Activated T-cell treated with anti-CD3 and anti-CD28 coated beads, Interleukin-2, amount 50 U/mL, for 72 hours (primary cell): ENCODE measurements at places on chromosomes 5 and 9.

GRCh38 chr5:60497706-60498500 is 202.1 kb downstream of the DEPDC1B start:
- no peak for DNase-seq

GRCh38 chr9:81814794-81815464 is 113.3 kb upstream of the SPATA31D4 start:
- DNase-seq = no peak

DNA sequence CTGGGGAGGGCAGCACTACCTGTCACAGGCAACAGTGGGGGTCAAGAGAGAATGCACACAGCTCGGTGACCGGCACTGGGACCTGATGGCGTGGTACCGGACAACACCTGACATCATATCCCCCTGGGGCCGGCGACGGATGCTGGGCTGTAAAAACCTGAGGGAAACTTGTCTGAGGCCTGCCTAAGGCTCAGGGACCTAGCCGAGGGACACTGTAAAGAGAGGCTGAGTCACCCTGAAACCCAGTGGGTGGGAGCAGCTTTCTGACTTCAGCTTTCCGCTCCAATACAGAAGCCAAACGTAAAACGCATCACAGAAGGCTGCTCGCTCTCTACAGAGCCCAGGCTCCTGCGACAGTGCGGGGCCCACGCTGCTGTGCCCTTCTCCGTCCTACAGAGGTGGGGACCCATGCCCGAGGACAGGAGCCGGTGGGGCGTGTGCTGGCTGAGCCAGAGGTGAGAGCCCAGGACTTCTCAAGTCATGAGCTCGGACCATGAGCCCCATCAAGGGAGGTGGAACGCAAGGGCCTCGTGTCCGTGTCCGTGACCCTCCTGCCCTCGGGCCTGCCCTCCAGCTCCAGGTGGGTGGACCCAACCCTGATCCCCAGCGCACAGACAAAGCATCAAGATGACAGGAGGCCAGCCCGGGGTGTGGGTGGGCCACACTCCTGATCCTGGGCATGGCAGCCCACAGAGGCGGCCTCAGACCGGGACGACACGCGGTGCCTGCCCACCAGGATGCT is 5.3 kb downstream of the RALGDS start:
- DNase-seq = peak; percentile 83

- DNase-seq = no peak
Observed at GRCh38 chr5:116844015-116844414, 269.4 kb upstream of the SEMA6A start.

GRCh38 chr5:33153831-33154230 is 286.9 kb upstream of the TARS1 start:
- no peak for DNase-seq

GRCh38 chr9:6644346-6645104 is 1.0 kb downstream of the GLDC start:
- no peak for DNase-seq

GRCh38 chr9:5509573-5509972 is 758 bp upstream of the PDCD1LG2 start:
- DNase-seq = no peak

DNA sequence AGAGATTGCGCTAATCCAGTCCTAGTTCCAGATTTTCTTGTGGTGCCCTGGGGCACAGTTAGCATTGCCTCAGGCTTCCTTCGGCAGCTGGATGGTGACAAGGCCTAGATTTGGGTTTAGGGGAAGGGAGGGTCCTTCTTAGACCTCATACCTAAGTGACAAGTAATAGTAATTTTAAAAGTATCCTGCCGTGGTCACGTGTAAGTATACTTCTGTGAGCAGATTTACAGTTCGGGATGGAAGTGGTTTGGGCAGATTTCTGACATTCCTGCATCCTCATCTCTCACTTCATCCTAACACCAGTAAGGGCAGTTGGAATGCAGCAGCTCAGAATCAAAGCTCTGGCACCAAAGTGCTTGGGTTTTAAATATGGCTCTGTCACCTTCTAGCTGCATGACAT is 71.6 kb downstream of the LRRC70 start:
- no peak for DNase-seq

GRCh38 chr5:127609957-127610356 is 38.9 kb upstream of the CTXN3 start:
- DNase-seq = no peak

GRCh38 chr9:34994900-34995669 is 5.5 kb downstream of the DNAJB5 start:
- DNase-seq = no peak

GRCh38 chr5:95962475-95962773 is 773 bp upstream of the ELL2 start:
- no peak for DNase-seq

- no peak for DNase-seq
Observed at GRCh38 chr9:96056226-96056625, 180.7 kb downstream of the ERCC6L2 start.

DNA sequence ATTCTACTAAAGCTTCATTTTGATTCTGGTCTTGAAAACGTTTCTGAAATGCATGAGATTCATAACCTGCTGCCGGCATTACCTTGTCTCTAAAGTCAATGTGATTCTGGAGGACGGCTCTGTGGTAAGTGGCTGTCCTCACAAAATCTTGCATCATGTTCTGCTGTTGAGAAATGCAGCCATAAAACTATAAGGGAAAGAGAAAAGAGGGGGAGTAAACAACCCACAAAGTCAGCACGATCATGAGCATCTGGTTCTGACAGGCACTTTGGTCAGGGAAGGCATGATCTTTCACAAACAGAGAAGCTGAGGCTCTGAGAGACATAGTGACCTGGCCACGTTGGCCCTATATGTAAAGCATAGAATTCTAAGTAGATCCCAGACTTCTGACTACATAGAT is 168.9 kb upstream of the PUM3 start:
- DNase-seq = no peak

- peak; percentile 32 for DNase-seq
Observed at GRCh38 chr9:100098046-100098886, 534 bp downstream of the ERP44 start.

DNA sequence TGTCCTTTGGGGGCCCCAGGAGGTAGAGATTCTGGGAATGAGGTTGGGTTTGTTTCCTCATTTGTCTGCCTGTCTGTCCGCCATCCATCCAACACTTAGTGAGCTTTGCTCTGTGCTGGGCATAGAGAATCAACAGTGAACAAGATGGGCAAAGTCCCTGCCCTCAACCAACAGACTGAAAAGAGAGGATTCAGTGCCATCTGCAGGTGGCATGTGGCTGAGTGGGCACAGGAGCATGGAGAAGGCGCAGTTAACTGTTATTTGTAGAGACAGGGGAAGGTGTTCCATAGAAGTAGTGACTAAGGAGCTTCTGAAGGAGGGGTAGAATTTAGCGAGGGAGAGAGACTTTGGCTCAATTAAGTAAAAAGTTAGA is 23.1 kb downstream of the POLR1E start:
- DNase-seq = no peak

GRCh38 chr9:15249042-15249818 is 57.8 kb downstream of the TTC39B start:
- DNase-seq = no peak

DNA sequence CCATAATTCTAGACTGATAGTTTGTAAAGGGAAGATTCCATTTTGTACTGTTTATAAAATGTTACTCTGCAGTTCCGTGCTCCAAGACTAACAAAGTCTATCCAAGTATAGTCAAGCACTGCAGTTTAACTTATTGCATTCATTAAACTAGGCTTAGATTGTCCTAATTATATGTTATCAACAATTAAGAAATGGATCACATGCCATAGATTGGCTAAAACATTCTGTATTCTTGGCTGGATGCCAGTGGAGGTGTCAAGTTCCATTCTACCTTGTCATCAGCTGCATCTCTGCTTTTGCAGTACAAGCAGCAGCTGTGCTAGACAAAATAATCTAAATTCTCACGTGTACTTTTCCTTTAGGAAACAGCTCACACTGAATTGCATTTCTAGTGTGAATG is 69.4 kb upstream of the MEF2C start:
- no peak for DNase-seq

- no peak for DNase-seq
Observed at GRCh38 chr5:122170620-122171019, 41.3 kb downstream of the ZNF474 start.

GRCh38 chr5:7762267-7762666 is 88.7 kb downstream of the CFAP90 start:
- no peak for DNase-seq

DNA sequence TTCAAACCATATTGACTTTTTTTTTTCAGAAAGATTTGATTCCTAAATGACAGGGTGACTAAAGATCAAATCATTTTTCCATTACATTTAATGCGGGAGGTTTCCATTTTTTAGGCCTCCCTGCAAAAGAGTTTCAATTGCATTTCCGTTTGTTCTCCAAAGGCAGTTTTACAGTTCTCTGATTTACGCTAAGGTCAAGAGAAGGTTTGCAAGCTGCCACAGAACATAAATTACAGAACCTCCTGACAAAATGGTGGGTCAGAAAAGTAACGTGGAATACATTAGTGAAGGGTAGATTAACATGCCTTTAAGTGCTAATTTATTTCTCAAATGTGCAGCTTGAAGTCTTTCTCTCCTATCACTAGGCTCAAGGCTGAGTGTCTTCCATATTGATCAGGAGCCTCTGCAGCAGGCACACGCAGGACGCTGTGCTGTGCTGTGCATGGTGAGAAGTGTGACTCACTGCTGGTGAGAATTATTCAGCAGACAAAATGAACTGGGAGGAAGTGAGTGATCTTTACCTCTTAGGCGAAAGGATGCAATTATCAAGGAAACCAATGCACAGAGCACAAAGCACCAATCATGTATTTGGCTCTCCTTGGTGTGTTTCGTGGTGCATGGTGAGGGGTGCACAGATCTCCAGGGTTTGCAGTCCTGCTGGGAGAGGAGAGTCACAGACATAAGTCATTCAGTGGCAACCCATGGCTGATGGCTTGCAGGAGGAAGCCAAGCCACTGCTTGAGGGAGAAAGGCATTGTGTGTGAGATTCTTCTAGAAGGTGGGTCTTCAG is 136.3 kb downstream of the TENT4A start:
- DNase-seq = peak; percentile 36

DNA sequence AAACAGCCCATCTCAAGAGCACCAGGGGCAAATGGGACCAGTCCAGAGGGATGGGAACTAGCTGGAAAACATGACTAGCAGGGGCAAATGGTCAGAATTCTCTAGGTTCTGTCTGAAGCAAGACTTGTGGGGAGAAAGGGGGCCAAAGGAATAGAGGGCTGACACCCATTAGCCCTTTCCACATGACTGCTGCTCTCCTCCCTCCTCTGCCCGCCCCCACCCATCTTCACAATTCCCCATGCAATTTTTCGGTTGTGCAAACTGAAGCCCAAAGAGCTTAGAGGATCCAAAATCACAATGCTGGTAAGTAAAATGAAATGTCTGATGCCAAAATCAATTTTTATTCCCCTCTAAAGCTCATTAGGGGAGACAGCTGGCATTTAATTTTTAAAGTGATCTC is 207.1 kb downstream of the DCP2 start:
- no peak for DNase-seq

- DNase-seq = no peak
Observed at GRCh38 chr9:12833701-12834100, 58.9 kb downstream of the LURAP1L start.

- DNase-seq = no peak
Observed at GRCh38 chr9:83069651-83070050, 6.7 kb upstream of the RASEF start.

- no peak for DNase-seq
Observed at GRCh38 chr5:68303038-68303738, 87.6 kb downstream of the PIK3R1 start.

DNA sequence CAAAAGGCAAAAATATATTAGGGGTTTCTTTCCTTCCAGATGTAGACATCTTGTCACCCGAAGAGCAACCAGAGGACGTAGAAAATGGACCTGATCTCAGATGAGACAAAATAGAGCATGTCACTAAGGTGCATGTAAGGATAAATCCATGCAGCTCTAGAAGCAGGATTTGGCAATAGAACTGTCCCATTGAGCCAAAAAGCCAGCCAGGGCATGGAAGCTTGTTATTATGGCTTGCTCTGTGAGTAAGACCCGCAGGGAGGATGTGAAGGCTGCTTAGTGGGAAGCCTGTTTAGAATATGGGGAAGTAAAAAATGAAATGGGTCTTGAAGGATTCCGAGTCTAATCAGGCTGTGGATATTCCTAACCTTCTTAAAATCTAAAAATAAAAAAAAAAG is 165.6 kb upstream of the MPDZ start:
- no peak for DNase-seq

DNA sequence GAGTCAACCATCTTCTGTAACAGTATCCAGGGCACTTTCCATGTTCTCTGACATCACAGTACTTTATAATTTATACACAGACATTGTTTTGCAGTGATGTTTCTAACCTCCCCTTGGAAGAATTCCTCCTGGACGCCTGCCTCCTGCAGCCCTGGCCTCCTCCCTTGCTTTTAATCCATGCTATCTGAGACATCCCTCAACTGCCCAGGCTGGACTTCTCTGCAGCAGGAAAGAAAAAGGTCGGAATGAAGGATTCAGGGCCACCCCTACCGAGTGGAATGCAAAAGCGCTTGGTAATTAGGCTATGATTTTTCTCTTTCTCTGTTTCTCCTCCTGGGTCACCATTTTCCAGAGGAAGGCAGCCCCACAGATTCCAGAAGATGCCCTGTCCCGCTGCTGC is 47.0 kb upstream of the SHC3 start:
- DNase-seq = no peak

DNA sequence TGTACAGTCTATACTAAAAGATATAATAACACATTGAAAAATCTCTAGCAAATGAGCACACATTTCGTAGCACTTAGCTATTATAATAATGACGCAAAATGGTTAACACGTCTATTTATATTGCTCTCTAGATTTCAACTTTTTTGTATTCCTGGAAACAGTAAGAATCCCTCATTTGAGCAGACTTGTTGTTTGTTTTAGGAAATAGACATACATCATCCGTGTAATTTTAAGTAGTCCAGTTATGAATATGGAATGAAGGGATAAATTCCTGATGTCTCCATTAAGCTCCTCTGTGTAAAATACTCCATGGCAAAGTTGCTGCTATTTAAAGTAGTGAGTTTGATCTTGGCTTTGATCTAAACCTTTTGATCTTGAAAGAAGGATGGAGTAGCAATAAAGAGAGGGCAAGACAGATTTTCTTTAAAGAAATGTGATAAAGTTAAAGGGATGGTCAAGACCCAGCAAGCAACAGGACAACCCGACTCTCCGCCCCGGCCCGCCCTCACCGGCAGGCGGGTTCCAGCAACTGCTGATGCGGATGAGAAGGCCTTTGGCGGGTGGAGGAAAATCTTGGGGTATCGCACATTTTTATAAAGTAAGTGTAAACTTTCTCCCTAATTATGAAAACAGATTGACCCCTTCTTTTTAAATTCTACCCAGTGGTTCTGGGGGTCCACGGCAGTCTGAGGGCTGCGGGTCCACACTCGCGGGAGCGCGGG is 277.4 kb downstream of the AOPEP start:
- DNase-seq = peak; percentile 38

DNA sequence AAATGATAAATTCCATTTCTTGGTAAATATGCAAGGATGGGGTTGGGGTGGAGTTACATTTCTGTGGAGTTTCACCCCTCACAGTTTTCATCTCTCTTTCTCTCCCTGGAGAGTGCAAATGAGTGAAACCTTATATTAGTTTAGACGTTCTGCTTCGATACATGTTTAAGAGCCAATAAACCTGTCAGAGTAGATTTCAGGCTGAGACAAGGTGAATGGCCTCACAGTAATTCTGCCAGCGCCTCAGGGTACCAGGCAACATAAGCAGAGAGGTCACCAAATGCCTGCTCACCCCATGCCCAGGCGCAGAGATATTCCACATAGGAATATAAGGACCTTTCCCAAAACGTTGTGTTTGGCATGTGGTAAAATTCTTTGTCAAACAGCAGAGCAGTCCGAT is 154.9 kb upstream of the VLDLR start:
- no peak for DNase-seq
